ENCODE measurements at places on chromosomes 12 and 14. TPM values are rescaled to one million over a fixed set of nuclear protein-coding genes. Genes with fewer than 3 reads are reported as not detected.

Gene SLCO1B3
- 0.12 TPM for total RNA-seq

Gene CMA1
- not detected for total RNA-seq

Gene CLEC6A
- total RNA-seq, result not detected

Gene SERPINA1
- total RNA-seq, result 0.07 TPM

Gene RIMBP2
- 0.02 TPM for total RNA-seq

Gene TMEM233
- total RNA-seq, result 2.5 TPM

Gene SYNE3
- 4.0 TPM for total RNA-seq

Gene GZMB
- not detected for total RNA-seq

Gene DPPA3
- total RNA-seq, result not detected

Data from NCI-H460 (cell line).